Natural killer cell treated with Interleukin-12 subunit alpha and Interleukin-12 subunit beta and Interleukin-15 and Interleukin-18, amount 100 ng/mL, for 72 hours (primary cell): ENCODE measurements at places on chromosomes 3 and 15.

- H3K27me3 ChIP-seq = no peaks in the 10 kb centered on the region
- peaks cover 34% of the 10 kb centered on the region for H3K4me1 ChIP-seq
- DNase-seq = no peak
- peaks cover 18% of the 10 kb centered on the region for H3K36me3 ChIP-seq
Measured at GRCh38 chr15:64460724-64461720, 644 bp downstream of the ZNF609 start.

GRCh38 chr3:192039593-192039992 is 578.6 kb downstream of the PYDC2 start:
- H3K27ac ChIP-seq = no peak overlapping the region
- H3K4me3 ChIP-seq = no peak overlapping the region
- DNase-seq = no peak
- H3K36me3 ChIP-seq = peaks cover under 1% of the 10 kb centered on the region
- H3K27me3 ChIP-seq = no peaks in the 10 kb centered on the region
- H3K4me1 ChIP-seq = no peaks in the 10 kb centered on the region

GRCh38 chr3:172987273-172987672 is 153.8 kb downstream of the SPATA16 start:
- no peaks in the 10 kb centered on the region for H3K4me1 ChIP-seq
- no peaks in the 10 kb centered on the region for H3K27me3 ChIP-seq
- no peaks in the 10 kb centered on the region for H3K36me3 ChIP-seq
- no peak overlapping the region for H3K27ac ChIP-seq
- no peak for DNase-seq
- H3K4me3 ChIP-seq = no peak overlapping the region

GRCh38 chr3:140942221-140943104 is 827 bp downstream of the SLC25A36 start:
- H3K36me3 ChIP-seq = no peaks in the 10 kb centered on the region
- H3K27me3 ChIP-seq = peaks cover 6% of the 10 kb centered on the region
- H3K27ac ChIP-seq = peak overlapping the region; percentile 92
- peak; percentile 74 for DNase-seq
- H3K4me1 ChIP-seq = peaks cover 34% of the 10 kb centered on the region
- H3K4me3 ChIP-seq = peak overlapping the region; percentile 95

DNA sequence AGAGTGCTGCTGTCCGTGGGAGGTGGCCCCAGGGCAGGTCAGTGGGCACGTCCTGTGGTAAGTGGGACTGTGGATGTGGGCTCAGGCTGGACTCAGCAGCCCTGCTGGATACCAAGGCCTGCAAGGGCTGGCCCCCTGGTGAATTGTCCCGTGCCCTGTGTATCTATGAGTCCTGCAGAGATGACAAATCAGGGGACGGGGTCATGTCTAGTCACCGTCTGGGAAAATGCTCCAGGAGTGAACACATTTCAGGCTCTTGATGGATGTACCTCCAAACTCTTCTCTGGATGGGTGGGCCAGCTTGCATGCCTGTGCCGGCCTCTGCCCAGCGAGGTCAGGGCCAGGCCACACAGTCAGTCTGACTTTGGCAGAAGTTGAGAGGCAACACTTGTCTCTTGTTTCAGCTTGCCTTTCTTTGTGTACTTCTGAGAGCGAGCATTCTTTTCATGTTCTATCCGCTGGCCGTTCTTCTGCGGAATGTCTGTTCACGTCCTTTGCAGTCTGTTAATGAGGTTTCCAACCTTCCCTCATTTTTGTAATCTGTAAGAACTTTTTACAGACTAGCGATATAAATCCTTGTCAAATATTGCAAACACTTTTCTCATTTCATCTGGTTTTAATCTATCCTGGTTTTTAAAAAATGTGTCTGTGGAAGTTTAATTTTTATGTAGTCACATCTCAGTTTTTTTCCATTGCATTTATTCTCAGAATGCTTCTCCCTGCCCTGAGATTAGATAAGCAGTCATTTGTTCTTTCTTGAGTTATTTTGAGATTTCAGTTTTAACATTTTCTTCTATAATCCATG is 11.4 kb upstream of the STAB1 start:
- H3K27ac ChIP-seq = no peak overlapping the region
- H3K4me1 ChIP-seq = no peaks in the 10 kb centered on the region
- no peaks in the 10 kb centered on the region for H3K27me3 ChIP-seq

DNA sequence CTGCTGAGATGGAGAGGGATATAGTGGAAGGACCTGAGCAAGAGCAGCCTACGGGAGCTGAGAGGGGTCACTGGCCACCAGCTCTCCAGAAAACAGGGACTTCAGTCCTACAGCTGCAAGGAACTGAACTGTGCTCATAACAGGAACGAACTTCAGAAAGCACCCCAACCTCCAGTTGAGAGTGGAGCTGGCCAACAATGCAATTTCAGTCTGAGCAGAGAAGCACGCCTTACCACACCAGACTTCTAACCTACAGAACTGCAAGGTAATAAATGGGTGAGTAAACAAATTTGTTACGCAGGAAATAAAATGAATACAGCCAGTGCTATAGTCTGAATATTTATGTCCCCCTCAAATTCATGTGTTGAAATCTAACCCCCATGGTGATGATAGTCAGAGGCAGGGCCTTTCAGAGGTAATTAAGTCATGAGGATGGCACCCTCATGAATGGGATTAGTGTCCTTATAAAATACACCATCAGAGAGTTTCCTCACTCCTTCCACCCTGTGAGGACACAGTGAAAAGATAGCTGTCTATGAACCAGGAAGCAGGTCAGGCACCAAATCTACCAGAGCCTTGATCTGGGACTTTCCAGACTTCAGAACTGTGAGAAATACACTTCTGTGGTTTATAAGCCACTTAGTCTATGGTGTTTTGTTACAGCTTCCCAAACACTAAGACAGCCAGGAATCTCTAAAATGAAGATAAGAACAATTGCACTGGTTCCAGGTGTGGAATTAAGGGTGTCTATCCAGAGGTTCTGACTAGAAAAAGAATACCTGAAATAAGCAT is 58.6 kb downstream of the SYNM start:
- DNase-seq = no peak
- H3K4me3 ChIP-seq = no peak overlapping the region
- H3K27ac ChIP-seq = no peak overlapping the region
- peaks cover 2% of the 10 kb centered on the region for H3K27me3 ChIP-seq
- H3K4me1 ChIP-seq = no peaks in the 10 kb centered on the region
- no peaks in the 10 kb centered on the region for H3K36me3 ChIP-seq

DNA sequence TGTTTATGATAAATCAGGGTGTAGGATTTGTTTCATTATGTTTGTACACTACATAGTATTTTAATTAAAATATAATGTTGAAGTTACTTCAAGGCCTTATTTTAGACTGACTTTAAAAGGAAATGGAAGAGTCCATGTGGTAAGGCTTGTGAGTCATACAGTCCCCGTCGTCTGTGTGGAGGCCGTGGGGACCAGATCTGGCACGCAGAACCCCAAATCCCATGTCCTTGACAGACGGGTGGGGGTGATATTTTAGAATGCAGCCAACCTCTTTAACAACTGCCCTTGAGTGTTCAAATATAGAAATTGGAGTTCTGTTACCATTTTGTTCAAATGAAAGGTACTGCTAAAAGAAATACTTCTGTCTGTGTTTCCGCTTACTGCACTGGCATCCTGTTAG is 35.8 kb downstream of the ABHD17C start:
- H3K27me3 ChIP-seq = no peaks in the 10 kb centered on the region
- DNase-seq = no peak

DNA sequence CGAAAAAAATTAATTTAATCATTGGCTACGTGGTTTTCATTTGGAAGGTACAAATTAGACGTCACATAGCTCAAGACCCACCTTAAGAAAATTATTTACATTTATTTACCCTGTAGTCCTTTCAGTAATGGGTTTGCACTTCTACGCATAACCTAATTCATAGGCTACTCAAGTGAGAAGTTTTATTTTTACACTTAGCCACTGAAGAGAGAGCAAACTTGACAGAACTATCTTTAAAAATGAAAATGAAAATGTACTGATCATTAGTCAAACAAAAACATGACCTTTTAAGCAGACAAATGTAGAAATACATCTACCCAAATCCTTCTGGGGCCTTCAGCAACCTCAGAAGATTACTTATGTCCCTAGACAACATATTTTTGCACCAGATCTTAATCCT is 269.4 kb upstream of the TTC14 start:
- no peaks in the 10 kb centered on the region for H3K4me1 ChIP-seq
- no peak overlapping the region for H3K27ac ChIP-seq
- DNase-seq = no peak
- H3K36me3 ChIP-seq = no peaks in the 10 kb centered on the region

GRCh38 chr3:138609898-138610266 is 1.3 kb downstream of the FAIM start:
- DNase-seq = no peak
- H3K27ac ChIP-seq = peak overlapping the region; percentile 96
- H3K36me3 ChIP-seq = peaks cover 6% of the 10 kb centered on the region
- peaks cover 16% of the 10 kb centered on the region for H3K4me1 ChIP-seq
- H3K4me3 ChIP-seq = peak overlapping the region; percentile 88
- H3K27me3 ChIP-seq = no peaks in the 10 kb centered on the region

DNA sequence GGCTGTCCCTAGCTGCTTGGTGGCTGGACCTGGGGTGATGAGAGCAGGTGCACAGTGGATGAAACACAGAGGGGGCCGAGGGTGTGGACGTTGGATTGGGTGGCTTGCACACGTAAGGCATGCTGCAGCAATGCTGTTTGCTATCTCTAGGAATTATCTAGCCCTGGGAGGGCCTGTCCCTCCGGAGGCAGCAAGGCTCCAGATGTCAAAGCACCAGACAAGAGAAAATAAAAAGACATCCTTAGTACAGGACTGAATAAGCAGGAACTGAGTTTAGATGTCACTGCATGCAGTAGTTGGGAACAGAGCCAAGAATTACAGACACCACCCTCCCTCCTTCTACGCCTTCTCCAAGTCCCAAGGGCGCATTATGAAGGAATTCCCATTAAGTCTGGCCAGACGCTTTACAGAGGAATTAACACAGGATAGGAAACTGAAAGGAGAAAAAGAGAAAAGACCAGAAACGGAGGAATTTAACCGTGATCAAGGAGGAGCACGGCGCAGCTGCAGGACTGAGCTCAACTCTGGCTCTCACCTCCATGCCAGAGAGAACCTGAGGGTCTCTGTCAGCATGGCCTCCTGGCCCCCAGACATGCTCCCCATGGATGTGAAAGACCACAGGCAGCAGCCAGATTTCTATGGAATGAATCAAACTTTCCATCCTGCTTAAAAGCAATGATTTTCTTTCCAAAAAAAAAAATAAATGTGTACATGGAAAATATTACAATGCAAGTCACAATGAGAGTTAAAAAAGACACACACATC is 13.8 kb downstream of the ATP10A start:
- H3K4me3 ChIP-seq = peak overlapping the region; percentile 94
- peaks cover 77% of the 10 kb centered on the region for H3K4me1 ChIP-seq
- H3K27ac ChIP-seq = peak overlapping the region; percentile 97
- DNase-seq = no peak
- H3K27me3 ChIP-seq = no peaks in the 10 kb centered on the region

GRCh38 chr15:31497838-31498237 is 171.2 kb downstream of the KLF13 start:
- no peaks in the 10 kb centered on the region for H3K4me1 ChIP-seq
- H3K27me3 ChIP-seq = peaks cover 5% of the 10 kb centered on the region
- no peak overlapping the region for H3K27ac ChIP-seq
- no peak for DNase-seq
- H3K4me3 ChIP-seq = no peak overlapping the region

DNA sequence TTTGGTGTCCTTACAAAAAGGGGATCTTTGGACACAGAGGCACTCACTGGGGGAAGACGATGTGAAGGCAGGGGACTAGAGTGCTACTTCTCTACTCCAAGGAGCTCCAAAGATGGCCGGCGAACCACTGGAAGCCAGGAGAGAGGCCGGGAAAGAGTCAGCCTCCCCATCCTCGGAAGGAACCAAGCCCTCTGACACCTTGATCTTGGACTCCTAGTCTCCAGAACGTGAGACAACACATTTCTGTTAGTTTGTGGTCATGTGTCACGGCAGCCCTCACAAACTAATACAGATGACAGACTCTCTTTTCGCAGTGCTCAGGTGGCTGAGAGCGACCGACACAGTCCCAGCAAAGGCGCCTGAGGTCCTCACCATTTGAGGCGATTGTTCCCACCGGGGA is 24.4 kb upstream of the ATP2B2 start:
- H3K4me1 ChIP-seq = no peaks in the 10 kb centered on the region
- no peak for DNase-seq
- peaks cover 25% of the 10 kb centered on the region for H3K27me3 ChIP-seq
- no peaks in the 10 kb centered on the region for H3K36me3 ChIP-seq

- H3K27ac ChIP-seq = peak overlapping the region; percentile 44
- peaks cover 41% of the 10 kb centered on the region for H3K4me1 ChIP-seq
- H3K36me3 ChIP-seq = peaks cover 29% of the 10 kb centered on the region
- DNase-seq = no peak
- no peak overlapping the region for H3K4me3 ChIP-seq
- H3K27me3 ChIP-seq = no peaks in the 10 kb centered on the region
Measured at GRCh38 chr3:46191730-46192129, 16.4 kb downstream of the CCR1 start.

DNA sequence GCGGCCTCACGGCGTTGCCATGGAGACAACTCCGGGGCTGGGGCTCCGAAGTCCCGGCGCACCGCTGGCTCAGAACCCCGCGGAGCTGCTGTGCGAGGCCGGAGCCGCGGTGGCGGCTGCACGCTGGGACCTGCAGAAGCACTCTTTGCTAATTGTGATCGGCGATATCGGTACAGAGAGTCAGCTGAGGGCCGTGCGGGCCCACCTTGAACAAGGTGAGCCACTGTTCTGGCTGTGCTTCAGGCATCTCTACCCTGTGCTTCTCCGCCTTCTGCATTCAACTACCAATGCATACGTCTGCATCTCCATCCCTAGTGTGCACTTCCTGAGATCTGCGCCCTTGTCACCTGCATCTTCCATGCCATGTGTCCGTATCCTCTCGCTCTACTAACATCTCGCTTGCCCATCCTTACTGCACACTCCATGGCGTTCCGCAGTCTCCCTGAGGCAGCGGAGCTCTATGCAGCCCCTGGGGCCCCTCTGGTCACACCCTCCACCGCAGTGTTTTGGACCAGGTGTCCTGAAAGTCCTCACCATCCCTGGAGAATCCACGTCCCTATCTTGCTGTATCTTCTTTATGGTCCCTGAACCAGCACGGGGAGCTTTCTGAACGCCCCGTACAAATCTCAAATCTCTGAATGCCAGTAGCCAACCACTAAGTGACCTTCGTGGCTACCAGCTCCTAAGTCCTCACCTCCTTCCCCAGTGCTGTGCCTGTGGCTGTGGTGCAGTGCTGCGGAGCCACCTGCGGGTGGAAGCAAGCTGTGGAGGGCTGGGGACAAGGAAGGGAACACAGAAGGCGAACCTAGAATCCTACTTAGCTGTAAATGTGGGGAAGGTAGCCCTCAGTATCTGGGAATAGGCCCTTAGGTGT is 6.2 kb upstream of the MAP1A start:
- peaks cover 15% of the 10 kb centered on the region for H3K4me1 ChIP-seq
- peak overlapping the region; percentile 95 for H3K4me3 ChIP-seq
- peaks cover 4% of the 10 kb centered on the region for H3K27me3 ChIP-seq
- no peak for DNase-seq
